Spleen (tissue), 13 donors: ENCODE measurements at places on chromosomes 16 and 17.

- DNase-seq: no peak
Observed at GRCh38 chr17:62030264-62030663, 34.8 kb downstream of the MED13 start.

- DNase-seq: no peak
Observed at GRCh38 chr16:69150146-69150865, 17.9 kb downstream of the UTP4 start.

- DNase-seq: no peak
Observed at GRCh38 chr17:59327981-59328290, 3.5 kb upstream of the YPEL2 start.

GRCh38 chr16:4682616-4683254 lies 10.6 kb upstream of the NUDT16L1 start:
- DNase-seq: peak; percentile 87

DNA sequence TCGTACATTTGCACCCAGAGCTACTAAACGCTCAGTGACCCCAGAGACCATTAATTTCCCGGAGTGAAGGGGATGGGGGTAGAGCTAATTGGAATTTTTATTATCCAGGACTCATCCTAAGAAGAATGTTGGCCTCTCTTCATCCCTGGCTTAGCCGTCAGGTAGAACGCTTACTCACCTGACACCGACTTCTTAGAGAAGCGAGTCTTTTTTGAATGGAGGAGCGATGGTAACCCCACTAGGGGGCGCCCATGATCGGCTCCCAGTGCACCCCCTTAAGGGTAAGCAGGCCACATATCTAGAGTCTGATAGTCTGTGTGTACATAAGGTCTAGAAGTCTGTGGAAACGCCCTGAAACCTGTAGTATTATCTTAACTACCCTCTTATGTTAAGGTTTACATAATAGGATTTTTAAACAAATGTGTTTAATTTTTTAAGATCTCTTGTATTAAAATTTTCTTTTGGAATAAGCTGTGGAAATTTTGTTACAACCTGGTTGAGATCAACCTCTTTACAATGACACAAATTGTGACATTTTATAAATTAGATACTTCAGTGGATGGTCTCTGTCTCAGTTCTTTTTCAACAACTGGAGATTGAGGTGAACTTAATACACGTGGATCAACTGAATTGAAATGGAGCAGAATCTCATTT lies 229.8 kb downstream of the CPPED1 start:
- peak; percentile 78 for DNase-seq

DNA sequence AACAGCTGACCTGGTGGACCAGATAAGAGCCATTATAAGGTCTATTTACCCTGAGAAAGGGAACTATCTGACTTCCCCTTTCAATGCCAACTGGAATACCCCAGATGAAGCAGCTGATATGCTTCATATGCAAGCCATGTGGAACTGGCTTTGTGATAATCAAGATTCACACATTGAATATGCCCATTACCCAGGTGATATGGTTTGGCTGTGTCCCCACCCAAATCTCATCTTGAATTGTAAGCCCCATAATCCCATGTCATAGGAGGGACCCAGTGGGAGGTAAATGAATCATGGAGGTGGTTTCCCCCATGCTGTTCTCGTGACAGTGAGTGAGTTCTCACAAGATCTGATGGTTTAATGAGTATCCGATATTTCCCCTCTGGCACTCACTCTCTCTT lies 42.1 kb downstream of the IKZF3 start:
- DNase-seq: no peak

- no peak for DNase-seq
Observed at GRCh38 chr16:54829691-54830090, 101.0 kb upstream of the IRX5 start.

GRCh38 chr17:32697728-32698625 lies 178.9 kb downstream of the MYO1D start:
- no peak for DNase-seq
